ENCODE measurements at places on chromosomes 16 and 17.
A peak's percentile ranks its signal among the peaks of the same experiment; 100 is the strongest.

DNA sequence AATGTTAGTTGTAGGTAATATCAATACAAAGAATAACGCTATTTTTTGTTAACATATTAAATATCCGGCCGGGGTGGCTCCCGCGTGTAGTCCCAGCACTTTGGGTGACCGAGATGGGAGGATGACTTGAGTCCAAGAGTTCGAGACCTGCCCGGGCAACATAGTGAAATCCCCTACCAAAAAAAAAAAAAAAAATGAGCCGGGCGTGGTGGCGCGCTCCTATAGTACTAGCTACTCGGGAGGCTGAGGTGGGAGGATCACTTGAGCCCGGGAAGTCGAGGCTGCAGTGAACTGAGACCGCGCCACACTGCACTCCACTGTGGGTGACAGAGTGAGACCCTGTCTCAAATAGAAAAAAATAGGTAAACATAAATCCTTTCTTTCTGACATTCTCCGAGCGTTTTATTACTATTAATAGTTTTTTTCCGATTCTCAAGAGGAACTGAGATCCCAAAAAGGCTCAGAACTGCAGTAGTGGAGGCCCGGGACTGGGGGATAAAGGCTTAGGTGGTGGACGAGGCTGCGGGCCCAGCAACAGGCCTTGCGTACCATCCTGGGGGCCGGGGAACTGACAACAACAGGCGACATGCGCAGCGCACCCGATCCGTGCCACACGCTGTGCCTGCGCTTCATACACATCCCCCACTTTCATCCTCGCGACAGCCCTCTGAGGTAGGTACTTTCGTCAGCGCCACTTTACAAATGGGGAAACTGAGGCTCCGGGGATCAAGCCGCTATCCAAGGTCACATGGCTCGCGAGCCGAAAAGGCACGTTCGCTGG lies 919 bp downstream of the N4BP1 start:
- DNase-seq = no peak

GRCh38 chr17:27466743-27467375 lies 10.6 kb downstream of the KSR1 start:
- no peak for DNase-seq

DNA sequence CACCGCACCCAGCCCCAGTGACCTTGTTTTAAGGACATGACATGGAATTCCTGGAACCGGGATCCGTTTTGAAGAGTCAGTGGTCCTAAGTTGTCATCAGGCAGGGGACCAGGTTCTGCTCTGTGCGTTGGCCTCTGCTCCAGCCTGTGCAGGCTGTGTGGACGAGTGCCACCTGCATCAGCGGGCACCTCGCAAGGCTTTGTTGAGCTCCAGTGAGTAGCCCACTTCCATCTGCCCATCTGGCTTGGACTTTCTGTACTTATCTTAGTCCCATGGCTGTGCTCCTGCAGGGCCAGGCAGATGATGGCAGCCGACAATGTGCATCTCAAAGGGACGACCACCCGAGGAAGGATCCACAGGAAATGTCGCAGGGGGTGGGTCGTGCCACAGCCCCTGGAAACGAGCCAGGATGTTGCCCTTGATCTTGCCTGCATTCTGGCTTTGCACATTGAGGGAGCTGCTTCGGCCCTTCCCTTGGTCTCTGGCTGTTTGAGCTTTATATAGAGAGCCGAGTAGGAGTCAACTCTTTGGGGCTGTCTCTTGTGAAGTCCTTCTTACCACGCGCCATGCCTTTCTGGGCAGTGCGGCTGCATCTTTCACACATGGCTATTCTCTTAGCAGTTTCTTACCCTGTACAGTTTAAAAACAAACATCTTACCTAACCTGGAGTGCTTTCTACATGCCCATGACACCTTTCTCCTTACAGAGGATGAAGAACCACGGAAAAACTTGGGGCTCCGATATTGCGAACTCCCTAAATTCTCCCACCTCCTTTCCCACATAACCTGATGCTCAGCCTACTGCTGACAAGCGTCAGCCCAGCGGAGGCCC lies 18.3 kb downstream of the KIAA0513 start:
- no peak for DNase-seq

- DNase-seq = no peak
Observed at GRCh38 chr17:35239823-35240222, 3.0 kb upstream of the SLFN5 start.

GRCh38 chr16:53556521-53556920 lies 53.5 kb upstream of the AKTIP start:
- DNase-seq = no peak

DNA sequence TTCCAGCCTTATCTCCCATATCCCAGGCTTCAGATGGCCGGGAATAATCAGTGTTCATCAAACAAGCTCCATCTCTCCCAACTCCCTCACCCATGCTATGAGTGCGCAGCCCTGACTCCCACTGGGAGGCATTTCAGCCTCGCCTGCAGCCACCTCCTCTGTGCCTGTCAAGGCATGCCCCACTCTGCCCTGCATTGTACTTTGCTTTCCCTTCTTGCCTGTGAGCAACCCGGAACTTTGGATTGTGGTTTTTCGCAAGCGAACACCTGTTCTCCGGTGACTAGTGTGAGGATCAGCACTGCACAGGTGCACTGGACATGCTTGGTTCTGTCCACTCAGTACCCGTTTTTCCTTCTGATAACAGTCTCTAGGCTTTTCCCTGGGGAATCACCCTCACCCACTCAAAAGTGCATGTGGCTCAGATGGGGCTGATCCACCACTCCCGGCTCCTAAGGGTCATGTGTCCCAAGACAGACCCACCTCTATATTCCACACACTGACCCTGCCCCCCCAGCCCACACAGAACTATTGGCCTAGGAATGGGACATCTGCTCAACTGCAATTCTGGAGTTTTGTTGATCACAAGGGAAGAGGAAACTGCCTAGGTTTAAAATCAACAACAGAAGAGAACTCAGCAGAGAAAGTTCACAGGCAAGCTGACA lies 9.1 kb downstream of the CHST6 start:
- DNase-seq = no peak

DNA sequence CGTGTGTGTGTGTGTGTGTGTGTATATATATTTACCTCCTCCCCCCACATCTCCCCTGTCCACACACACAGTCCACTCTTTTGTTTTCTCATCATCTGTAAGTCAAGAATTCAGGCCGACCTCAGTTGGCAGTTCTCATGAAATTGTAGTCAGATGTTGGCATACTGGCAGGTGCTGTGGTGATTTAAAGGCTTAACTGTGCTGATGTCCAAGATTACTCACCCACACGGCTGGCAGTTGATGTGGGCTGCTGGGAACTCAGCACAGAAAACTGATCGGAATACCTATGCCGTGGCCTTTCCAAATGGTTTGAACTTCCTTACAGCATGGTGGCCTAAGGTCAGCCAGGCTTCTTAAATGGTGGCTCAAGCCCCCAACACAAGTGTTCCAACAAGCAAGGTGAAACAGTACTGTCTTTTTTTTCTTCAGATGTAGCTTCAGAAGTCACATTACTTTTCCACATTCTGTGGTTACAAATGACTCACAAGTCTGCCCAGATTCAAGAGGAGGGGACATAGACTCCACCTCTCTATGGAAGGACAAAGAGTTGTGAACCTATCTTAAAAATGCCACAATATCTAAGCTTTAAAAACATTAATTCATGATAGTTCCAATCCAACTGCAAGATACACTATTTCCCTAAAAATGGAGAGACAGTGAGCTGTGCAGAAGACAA lies 198.5 kb upstream of the HS3ST4 start:
- DNase-seq = no peak

DNA sequence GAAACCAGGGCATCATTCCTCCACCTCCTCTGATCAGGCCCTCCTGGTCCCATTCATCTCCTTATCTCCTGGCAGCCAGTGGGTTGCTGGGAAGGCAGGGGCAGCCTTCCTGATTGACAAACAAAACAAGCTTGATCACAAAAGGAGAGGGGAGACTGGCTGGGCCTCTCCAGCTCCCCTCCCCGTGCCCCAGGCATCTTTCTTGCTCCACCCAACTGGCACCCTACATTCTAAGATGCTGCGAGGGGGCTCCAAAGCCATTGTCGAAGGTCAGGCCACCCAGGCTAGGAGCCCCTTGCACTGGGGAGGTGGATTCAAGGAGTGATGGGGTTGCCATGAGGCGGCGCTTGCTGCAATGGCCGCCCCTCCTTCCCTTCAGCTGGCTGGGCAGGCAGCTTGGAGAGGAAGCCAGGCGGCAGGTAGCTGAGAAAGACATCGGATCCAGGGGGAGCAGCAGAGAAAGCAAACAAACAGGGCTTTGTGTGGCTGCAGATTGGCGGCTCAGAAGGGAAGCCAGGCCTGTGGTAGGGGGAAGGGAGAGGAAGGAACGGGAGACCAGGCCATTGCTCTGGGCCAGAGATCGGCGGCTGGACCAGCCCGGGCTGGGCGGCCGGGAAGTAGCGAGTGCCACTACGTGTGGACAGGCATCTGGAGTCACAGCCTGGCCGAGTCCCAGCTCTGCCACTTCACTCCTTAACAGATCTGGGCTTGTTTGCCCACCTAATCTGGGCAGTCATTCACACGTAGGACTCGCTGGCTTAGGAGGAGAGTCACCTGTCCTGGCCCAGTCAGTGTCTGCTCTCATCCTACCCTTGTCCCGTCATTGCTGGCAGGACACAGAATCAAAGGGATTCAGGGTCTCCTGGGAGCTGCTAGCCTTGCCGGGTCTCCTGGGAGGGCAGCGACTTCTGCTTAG lies 12.3 kb downstream of the RAI1 start:
- no peak for DNase-seq

- no peak for DNase-seq
Observed at GRCh38 chr16:19967963-19968362, 83.3 kb upstream of the GPRC5B start.

DNA sequence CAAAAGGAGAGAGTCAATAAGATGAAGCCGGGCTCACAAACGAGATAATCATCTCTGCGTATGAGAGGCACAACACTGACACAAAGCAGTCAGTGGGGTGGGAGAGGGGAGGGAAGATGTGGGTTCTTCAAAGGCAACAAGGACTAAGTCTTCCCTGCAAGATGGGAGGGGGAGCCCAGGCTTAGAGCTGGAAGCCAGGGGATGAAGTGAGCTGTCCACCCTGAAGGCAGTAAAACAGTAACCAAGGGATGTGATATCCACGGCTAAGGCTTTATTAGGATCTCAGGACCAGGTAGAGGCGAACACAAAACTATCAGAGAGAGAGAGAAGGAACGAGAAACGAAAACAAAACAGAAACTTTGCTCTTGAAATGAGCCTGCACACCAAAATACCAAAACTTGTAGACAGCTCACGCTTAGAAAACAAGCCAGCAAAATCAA lies 115.9 kb downstream of the DYNLRB2 start:
- DNase-seq = no peak

GRCh38 chr17:2238432-2239169 lies 65.0 kb downstream of the SMG6 start:
- no peak for DNase-seq

GRCh38 chr17:80593181-80593580 lies 48.5 kb downstream of the RPTOR start:
- DNase-seq = no peak

- no peak for DNase-seq
Observed at GRCh38 chr16:85969591-85969990, 70.6 kb downstream of the IRF8 start.

- no peak for DNase-seq
Observed at GRCh38 chr16:58960484-58960883, 226.4 kb upstream of the GOT2 start.

- DNase-seq = peak; percentile 80
Observed at GRCh38 chr17:75033346-75034235, 13.2 kb downstream of the ATP5PD start.

DNA sequence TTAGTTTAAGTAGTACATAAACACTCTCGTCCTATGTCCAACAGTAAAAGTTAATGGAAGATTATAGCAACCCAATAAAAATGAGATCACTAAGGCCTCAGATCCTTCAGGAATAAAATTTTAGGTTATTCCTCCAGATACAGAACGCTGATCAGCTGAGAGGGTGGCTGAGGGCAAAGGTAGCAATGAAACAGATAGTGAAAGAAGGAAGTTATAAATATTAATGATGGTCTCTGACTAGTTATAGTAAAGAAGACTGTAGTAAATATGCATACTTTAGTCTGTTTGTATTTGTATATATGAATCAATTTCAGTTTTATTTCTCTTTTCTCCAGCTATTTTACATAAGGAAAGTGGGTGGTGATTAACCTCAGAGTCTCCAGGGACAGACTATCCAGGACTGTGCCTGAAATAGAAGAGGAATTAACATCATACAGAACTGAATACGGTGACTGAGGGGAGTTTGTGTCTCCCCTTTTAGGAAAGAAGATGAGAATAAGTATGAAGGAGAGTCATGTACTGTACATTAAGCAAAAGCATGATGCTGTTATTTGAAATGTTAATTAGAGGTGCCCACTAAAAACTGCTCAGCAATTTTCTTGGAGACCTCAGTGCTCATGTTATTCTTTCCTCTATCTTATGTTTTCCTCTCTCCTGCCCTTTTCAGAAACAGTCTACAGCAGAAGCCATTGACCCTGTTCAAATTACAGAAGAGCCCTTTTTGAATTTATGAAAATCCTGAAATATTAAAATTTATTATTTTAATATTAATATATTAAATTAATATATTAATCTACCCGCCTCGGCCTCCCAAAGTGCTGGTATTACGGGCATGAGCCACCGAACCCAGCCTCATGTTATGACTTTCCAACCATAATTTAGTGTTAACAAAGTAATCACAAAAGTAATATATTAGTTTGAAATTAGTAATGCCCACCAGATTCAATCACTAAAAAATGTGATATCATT lies 36.5 kb upstream of the DHRS7B start:
- DNase-seq = no peak

DNA sequence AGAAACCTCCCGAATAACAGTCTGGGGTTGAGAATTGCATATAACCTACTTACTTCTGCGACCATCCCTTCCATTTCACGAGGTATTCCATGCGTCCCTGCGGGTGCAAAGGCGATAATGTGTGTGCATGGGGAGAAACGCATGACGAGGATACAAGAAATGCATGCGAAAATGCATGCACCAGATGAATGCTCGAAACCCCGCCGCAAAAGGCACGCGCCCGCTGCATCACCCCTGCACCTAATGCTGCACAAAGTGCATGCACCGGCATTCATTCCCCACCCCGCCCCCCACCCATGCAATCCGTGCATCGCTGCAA lies 474 bp downstream of the CBX8 start:
- DNase-seq = no peak

GRCh38 chr16:79071424-79071823 lies 529.1 kb downstream of the MAF start:
- no peak for DNase-seq

DNA sequence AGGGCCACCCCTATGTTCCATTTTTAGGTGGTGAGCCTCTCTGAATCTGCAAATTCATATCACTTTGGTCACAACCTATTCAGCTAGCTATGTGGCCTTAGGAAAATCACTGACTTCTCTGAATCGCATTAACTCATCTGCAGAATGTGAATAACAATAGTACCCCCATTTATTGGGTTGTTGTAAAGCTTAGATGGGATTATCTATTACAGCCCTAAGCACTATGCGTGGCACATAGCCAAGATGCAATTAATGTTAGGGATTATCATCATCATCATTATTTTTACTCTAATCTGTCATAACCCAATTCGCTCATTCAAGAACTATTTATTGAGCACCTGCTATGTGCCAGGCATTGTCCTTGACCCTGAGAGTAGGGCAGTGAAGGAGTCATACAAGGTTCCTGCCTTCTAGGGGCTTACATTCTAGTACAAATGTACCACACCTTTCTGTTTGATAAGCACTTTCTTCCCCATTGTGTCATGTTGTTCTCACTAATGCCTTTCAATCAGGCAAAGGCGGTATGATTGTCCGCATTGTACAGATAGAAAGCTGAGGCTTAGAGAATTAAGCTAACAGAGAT lies 38.5 kb downstream of the CHD9 start:
- no peak for DNase-seq
